Activated CD4-positive, alpha-beta T cell treated with anti-CD3 and anti-CD28 coated beads, Interleukin-2, amount 10 ng/mL, durations not matched to agents 7 days and 5 days (primary cell): ENCODE measurements at places on chromosomes 6 and 20.

- peak; percentile 56 for DNase-seq
Measured at GRCh38 chr20:22333885-22334545, 250.4 kb downstream of the FOXA2 start.

GRCh38 chr6:39843305-39844020 lies 51.3 kb downstream of the DAAM2 start:
- DNase-seq = no peak

DNA sequence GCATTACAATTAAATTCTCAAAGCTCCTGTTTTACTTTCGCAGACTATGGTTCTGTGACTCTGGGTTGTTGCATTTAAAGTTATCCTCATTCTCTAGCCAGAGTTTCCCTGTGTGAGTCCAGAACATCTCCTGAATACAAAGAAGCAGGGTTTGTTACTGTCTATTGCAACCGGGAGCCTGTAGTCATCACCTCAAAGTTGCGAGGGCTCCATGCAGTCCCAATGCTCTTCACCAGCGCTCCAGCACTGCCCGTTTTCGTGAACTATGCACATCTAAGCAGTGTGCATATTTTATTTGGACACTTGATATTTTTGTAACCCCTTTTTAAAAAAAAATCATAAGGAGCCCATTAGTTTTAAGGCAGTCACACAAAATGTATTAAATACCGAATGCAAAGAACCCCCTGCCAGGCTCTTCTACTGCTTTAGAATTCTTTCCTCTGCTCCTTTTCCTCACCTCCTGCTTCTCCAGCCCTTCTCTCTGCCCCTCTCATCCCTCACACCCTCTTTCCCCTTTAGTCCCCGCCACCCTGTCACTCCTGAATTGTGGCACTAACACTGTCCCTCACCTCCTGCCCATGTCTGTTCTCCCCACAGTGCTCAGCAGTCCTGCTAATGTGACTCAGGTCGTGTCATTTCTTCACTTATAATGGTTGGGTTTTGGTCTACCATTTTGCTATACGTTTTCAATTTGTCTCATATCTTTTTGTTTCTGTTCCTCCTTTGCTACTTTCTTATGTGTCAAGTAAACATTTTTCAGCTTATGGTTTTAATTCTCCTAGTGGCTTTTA lies 1.1 kb upstream of the HLA-C start:
- peak; percentile 37 for DNase-seq

GRCh38 chr20:11156922-11157321 lies 483.1 kb upstream of the JAG1 start:
- DNase-seq = no peak

GRCh38 chr6:150312395-150312794 lies 56.4 kb upstream of the IYD start:
- no peak for DNase-seq

- DNase-seq = no peak
Measured at GRCh38 chr6:100881707-100882040, 545 bp upstream of the ASCC3 start.

GRCh38 chr6:4358414-4359107 lies 223.2 kb upstream of the ECI2 start:
- no peak for DNase-seq

GRCh38 chr6:41408576-41408975 lies 73.2 kb downstream of the NCR2 start:
- DNase-seq = no peak

- DNase-seq = no peak
Measured at GRCh38 chr6:36791521-36792135, 47.6 kb downstream of the CPNE5 start.

DNA sequence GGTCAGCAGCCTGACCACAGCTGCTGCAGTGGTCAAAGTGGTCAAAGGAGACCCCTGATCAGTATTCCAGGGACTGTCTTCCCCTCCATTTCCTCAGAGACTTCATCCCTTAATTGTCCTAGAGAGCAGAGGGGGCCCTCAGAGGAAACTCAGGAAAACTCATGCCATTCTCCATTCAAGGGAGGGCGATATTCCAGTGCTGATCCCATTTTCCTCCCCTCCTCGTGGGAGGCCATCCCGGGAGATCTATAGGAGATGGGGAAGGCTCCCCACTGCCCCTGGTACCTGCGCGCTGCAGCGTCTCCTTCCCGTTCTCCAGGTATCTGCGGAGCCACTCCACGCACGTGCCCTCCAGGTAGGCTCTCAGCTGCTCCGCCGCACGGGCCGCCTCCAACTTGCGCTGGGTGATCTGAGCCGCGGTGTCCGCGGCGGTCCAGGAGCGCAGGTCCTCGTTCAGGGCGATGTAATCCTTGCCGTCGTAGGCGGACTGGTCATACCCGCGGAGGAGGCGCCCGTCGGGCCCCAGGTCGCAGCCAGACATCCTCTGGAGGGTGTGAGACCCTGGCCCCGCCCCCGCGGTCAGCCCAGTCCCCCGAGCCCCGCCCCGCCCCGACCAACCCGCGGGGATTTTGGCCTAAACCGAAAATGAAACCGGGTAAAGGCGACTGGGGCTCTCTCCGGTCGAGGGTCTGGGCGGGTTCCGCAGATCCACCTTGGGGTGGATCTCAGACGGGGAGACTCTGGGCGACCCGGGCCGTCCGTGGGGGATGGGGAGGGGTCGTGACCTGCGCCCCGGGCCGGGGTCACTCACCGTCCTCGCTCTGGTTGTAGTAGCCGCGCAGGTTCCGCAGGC lies 878 bp downstream of the HLA-C start:
- DNase-seq = peak; percentile 74

DNA sequence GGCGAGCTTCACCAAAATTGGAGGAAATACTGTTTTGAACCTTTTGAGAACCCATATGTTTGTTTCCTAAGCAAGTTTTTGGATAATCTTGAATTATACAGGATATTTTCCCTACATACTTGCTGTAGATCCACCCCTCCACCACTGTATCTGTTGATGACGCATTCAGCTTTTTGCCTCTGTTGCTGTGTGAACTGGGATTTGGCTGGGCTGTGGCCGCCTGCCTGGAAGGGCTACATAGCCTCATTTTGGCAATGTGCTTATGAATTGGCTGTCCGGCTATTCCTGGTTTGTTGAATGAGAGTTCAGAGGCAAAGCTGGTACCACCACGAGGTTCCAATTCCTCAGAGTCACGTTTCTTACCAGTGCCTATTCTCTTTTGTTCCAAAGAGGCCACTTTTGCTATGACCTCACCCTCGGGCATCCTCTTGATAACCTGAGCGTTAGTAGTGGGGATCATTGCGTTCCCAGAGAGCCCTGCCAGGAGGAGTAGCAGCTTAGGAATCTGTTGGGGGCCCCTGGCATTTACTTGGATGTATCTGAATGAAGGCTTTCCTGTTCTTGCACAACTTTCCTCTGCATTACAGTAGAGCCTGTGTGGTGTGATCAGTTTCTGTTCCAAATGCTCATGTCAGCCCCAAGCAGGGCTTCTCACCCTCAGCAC lies 6.4 kb downstream of the FAM83D start:
- no peak for DNase-seq

DNA sequence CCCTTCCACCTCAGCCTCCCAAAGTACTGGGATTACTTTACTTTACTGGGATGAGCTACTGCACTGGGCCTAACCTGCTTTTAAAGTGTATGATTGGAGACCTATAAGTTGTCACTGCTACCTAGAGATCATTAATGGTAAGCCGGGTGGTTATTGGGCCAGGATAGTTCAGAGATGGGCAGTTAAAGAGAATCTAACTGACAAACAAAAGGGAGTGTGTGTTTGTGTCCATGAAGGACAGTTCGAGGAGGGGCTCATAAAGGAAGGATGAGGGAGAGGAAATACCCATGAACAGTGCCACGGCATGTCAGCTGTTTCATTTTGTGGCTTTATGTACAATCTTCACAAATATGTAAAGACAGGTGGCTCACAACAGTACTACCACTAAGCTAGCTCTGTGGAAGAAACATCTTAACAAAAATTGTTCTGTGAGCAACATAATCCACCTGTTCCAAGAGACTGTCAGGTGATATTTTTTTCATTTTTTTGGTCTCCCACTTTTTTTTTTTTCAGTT lies 69.7 kb upstream of the FAM8A1 start:
- DNase-seq = no peak

DNA sequence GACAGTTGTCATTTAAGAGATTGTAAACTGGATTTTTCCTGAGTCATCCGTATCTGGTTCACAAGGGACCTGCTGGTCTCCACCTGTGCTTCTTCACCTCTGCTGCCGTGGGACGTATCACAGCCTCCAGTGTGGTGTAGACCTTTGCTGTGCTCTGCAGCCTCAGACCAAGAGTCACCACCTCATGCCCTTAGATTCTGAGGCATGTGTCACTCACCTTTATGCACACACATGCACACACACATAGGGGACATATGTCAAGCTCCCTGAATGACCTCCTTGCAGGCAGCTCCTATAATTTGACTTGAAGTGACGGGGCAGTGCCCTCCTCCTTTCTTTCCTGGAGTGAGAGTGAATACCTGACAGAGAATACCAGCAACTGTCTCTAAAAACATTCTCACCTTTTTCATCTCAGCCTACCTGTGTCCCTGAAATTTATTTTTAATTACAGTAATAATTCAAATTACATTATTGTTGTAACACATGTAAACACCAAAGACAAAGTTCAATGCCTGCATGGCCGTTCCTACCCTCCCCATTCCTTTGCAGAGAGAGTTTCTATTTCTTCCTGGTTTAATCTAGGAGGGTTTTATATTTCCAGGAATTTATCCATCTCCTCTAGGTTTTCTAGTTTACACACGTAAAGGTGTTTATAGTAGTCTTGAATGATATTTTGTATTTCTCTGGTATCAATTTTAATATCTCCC lies 3.5 kb downstream of the SLC17A4 start:
- no peak for DNase-seq

GRCh38 chr6:44738601-44739146 lies 351.2 kb downstream of the CDC5L start:
- DNase-seq = no peak

DNA sequence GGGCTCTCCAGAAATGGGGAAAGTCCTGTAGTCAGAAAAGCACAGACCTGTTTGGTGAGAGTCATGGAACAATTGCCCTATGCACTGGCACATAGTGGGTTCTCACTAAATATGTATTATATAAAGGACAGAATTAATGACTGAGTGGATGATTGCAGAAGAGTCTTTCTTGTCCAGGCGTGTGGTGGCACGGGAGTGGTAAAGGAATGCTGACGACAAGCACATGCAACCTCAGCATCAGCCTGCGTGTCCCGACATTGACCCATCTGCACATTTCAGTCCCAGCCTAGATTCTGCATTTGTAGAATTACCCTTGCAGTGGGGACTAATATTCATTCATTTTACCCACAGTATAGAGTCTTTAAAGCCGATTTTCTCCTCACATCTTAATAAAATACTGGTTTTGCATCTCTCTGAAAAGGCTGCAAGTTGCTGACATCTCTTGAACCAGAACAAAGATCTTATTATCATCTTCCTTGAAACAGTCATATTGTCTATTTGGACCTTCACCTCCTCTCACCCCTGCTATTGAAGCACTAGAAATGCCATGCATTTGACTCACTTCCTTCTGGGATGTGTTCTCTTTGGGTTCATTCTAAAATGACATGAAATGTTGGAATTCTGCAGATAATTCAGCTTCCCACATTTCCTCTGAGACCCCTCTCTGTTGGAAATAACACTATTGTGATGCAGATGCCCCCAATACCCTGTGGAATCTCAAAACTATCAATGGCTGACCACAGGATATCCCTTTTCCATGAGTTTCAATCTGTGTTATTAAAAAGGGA lies 883.6 kb upstream of the FLRT3 start:
- no peak for DNase-seq

- DNase-seq = no peak
Measured at GRCh38 chr6:107207251-107207873, 92.0 kb upstream of the BEND3 start.

DNA sequence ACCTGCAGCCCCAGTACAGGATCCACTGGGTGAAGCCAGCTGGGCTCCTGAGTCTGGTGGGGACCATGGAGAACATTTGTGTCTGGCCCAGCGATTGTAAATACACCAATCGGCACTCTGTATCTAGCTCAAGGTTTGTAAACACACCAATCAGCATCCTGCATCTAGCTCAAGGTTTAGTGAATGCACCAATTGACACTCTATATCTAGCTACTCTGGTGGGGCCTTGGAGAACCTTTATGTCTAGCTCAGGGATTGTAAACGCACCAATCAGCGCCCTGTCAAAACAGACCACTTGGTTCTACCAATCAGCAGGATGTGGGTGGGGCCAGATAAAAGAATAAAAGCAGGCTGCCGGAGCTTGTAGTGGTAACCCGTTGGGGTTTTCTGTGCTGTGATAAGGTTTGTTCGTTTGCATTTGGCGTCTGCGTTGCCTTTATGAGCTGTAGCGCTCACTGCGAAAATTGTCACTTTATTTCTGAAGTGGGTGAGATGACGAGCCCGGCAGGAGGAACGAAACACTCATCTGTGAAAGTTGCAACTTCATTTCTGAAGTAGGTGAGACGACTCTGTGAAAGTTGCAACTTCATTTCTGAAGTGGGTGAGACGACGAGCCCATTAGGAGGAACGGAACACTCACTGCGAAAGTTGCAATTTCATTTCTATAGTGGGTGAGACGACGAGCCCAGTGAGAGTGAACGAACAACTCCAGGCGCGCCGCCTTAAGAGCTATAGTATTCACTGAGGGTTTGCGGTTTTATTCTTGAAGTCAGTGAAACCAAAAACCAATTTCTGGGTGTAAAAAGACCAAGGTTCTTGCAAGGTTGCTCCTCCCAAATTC lies 31.1 kb downstream of the SERPINB6 start:
- DNase-seq = peak; percentile 84

DNA sequence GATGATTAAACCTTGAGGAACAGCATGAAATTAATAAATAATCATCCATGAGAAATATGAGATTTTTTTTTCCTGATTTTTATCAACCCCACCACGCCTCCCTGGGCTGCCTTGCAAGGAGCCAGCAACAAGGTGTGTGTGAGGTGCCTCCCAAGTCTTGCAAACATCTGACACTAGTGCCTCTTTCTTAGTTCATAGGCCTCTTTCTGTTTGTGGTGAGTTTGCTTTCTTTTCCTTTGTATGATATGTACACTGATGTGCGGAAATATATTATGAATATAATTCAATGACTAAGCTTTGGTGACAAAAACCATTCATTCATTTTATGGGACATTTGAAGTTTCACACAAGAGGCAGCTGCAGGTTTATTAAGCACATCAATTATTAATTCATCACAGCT lies 63.2 kb upstream of the SYNDIG1 start:
- no peak for DNase-seq

GRCh38 chr20:43710370-43711044 lies 16.3 kb downstream of the GTSF1L start:
- DNase-seq = no peak

GRCh38 chr20:57131601-57132391 lies 134.6 kb downstream of the BMP7 start:
- DNase-seq = no peak
